Stromal cell of bone marrow (primary cell): ENCODE measurements at places on chromosomes 6 and 20.

- DNase-seq, result no peak
These were observed 520 bp downstream of the KCNK17 start for GRCh38 chr6:39313526-39314272.

DNA sequence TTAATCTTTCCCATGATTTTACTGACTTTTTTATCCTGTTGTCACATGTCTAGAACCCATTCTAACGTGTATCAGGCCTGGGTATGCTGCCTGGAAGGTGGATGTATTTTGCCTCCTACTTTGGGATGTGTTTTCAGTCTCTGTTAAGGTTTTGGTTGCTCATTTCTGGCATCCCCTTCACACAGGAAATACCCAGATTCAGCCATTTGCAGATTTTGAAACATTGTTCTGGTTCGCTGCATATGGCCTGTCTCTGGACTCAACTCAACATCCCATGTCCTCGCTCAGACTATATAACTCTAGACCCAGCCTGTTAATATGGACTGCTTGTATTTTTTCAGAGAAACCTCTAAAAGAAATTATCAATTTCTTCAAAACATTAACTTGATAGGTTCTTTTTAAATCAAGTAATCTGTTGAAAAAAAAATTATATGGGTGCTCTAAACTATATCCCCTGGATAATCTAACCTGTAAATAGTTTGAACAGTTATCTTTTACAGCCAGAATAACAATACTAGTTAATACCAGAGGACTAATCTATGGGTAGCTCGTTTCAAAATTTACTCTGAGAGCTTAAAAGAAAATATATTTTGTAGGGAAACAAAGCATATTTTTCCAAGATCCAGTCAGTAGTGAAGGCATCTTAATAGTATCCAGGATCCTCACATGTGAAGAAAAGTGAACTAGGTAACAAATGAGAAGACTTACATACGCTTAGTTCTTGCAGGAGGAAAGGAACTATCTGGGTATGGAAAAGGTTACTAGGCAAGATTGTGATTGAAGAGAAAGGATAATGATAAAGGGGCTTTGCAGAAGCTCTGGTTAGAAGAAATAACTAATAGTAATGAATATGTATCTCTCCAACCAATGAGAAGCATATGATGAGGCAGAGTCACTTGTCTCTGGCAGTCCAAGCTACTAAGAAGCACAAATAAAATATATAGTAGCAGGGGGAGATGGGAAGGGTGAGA lies 23.4 kb upstream of the HLA-DQB1 start:
- no peak for DNase-seq

DNA sequence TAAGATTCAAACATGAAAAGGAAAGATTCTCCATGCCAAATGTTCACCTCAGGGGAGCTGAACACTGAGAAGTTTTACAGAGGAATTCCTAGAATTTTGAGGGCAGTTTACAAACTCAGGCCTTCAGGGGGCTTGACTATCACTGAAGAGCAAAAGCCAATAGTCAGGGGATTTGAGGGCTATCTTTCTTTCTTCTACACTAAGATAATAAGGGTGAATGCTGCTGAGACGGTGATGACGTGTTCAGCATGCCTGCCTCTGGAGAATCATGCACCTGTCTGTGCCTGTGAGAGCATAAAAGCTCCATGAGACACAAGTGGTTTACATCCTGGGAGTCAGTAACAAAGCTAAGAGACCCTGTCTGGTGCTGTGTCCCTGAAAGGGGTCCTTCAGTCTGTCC lies 1085.6 kb downstream of the KIF16B start:
- no peak for DNase-seq

GRCh38 chr6:1987640-1988039 lies 257.8 kb downstream of the GMDS start:
- peak; percentile 73 for DNase-seq

DNA sequence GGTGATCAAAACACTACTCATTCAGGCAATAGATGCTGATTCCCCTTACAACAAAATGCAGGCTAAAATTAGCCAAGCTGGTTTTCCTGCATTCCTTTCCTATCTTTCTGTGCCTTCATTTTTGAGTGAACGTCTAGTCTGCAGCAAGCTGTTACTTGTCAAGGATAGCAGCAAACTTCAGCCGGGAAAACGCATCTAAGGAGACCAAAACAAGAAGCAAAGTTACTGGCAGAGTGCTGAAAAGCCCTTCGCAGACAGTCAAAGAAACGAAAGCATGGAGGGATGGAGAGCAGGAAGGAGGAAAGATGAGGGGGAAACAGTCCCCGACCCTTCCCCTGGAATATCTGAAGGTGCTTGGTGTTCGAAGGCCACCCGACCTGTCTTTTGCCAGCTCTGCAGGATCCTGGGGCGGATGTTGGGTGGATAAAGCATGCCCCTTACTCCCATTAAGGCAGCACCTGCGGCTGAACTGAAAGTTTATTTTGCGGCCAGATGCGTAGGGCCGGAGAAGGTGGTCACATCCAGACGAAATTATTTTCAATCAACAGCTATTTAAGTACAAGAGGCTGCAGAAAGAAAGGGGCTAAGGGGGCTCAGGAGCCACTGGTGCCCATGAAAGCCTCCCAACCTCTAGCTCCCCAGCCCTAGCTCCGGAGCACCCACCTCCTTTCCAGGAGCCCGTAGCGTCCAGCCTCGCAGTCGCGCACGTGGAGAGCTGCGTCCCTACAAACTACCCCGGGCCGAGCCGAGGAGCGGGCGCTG lies 538 bp downstream of the FERMT1 start:
- DNase-seq, result no peak

GRCh38 chr6:157265186-157265585 lies 58.1 kb downstream of the TMEM242 start:
- no peak for DNase-seq

- DNase-seq, result no peak
These were observed 28.2 kb downstream of the SUN5 start for GRCh38 chr20:32975698-32976674.

GRCh38 chr6:159678574-159678973 lies 14.5 kb downstream of the SOD2 start:
- no peak for DNase-seq

GRCh38 chr20:35216541-35216940 lies 9.9 kb upstream of the MMP24 start:
- DNase-seq, result no peak

DNA sequence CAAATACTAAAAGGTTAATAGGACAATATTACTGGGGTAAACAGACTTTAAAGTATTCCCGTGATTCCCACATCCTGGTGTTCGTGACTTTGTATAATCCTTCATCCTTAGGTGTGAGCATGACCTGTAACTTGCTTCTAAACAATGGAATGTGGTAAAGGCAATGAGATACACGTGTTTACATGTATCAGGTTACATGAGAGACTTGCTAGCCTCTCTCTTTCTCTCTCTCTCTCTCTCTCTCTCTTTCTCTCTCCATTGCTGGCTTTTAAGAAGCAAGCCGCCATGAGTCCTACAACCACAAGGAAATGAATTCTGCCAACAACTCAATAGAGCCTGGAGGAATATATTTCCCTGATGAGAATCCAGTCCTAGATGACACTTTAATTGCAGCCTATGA lies 83.9 kb upstream of the LGSN start:
- DNase-seq, result no peak

GRCh38 chr6:56551409-56552120 lies 91.1 kb downstream of the DST start:
- no peak for DNase-seq

GRCh38 chr6:31187780-31188194 lies 17.3 kb upstream of the POU5F1 start:
- no peak for DNase-seq

GRCh38 chr6:104256646-104257045 lies 603.1 kb downstream of the HACE1 start:
- DNase-seq, result no peak

DNA sequence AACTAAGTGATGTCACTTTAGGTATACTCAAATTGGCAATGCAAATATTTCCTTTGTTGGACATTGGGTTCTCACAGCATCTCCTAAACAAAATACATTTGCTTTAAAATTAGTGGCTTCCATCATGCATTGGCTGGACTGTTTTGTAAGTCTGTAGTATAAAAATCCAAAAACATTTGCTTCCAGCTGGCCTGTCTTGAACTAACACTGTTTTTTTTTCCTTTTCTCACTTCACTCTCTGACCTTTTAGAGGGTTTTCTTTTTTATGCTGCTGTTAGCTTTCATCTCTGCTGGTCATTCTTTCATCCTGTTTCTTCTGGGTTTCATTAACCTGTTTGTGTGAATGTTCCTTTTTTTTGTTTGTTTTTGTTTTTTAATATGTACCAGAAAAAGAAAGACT lies 121.7 kb upstream of the MLIP start:
- no peak for DNase-seq

DNA sequence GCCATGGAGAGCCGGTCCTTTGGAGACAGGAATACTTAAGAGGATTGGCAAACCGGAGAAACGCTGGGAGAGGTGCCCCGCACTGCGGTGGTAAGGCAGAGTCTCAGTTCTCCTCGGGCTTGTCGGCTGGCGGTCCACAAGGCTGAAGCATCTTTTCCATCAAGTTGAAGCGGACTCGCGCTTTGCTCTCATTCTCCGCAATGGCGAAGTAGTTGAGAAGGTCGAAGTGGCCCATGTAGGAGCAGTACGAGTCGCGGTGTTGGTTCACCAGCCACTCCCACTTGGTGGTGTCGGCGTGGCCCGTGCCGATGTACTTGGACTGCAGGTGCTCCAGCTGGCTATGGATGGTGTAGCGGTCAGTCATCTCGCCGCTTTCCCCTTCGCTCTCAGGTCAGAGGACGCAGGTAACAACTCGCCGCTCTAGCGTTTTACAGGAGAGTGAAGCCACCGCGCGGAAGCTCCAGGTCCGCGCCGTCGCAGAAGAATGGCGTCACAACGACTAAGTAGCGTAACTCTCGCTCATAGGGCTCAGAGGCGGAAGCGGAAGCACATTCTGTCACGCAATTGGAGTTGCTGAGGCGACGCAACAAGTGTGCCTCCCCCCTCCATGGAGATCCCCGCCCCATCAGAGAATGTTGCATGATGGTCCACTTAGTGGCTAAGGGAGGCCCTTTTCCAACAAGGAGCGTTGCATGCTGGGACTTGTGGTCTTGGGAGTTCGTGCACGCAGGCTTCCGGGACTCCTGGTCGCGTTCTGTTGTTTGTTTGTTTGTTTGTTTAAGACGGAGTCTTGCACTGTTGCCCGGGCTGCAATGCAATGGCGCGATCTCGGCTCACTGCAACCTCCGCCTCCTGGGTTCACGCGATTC lies at the start of gene SF3B5:
Gene SF3B5 (minus strand): TSS at position 440 of the 869 bp plus-strand sequence. CDS start 76 bp downstream, at position 364.
- DNase-seq, result peak; percentile 100

- DNase-seq, result no peak
These were observed 9.6 kb upstream of the NRM start for GRCh38 chr6:30700340-30700739.

GRCh38 chr20:32536851-32537656 lies 48.1 kb downstream of the NOL4L start:
- no peak for DNase-seq

- DNase-seq, result no peak
These were observed 789.3 kb downstream of the FRK start for GRCh38 chr6:115271434-115271833.

DNA sequence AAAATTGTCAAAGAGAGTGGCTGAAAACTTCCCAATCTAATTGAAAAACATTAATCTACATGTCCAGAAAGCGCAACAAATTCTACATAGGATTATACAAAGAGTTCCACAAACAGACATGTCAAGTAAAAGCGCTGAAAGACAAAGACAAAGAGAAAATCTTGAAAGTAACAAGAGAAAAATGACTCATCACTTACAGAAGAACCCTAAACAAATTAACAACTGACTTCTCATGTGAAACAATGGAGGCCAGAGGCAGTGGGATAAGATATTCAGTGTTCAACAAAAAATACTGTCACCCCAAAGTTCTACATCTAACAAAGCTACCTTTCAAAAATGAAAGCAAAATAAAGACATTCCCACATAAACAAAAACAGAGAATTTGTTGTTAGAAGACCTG lies 2.0 kb upstream of the POM121L2 start:
- DNase-seq, result no peak

GRCh38 chr6:148883270-148883669 lies 136.4 kb downstream of the UST start:
- DNase-seq, result no peak

- DNase-seq, result no peak
These were observed 100.2 kb downstream of the PREP start for GRCh38 chr6:105302617-105303128.

GRCh38 chr6:45655745-45656476 lies 278.2 kb upstream of the SUPT3H start:
- DNase-seq, result peak; percentile 98

DNA sequence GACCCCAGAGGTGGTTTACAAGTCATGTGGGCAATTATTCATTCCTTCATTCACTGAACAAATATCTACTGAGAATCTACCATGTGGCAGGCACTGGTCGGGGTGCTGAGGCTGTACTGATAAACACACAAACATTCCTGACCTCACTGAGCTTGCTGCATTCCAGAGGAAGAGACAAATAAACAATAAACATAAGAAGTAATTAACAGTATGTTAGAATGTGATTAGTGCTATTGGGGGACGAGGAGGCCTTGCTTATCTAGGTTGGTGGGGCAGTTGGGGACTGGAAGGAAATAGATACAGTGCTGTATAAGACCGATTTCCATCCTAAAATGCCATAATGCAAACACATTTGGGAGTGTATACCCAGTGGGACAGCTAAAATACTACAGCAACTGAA lies 44.1 kb downstream of the MAK start:
- no peak for DNase-seq

GRCh38 chr6:16372029-16372776 lies 133.8 kb downstream of the GMPR start:
- no peak for DNase-seq

- no peak for DNase-seq
These were observed 3.6 kb downstream of the ADISSP start for GRCh38 chr20:3763671-3764601.

GRCh38 chr6:161649068-161649467 lies 375.2 kb upstream of the AGPAT4 start:
- DNase-seq, result no peak

- no peak for DNase-seq
These were observed 127.8 kb downstream of the HFE start for GRCh38 chr6:26214803-26215584.

DNA sequence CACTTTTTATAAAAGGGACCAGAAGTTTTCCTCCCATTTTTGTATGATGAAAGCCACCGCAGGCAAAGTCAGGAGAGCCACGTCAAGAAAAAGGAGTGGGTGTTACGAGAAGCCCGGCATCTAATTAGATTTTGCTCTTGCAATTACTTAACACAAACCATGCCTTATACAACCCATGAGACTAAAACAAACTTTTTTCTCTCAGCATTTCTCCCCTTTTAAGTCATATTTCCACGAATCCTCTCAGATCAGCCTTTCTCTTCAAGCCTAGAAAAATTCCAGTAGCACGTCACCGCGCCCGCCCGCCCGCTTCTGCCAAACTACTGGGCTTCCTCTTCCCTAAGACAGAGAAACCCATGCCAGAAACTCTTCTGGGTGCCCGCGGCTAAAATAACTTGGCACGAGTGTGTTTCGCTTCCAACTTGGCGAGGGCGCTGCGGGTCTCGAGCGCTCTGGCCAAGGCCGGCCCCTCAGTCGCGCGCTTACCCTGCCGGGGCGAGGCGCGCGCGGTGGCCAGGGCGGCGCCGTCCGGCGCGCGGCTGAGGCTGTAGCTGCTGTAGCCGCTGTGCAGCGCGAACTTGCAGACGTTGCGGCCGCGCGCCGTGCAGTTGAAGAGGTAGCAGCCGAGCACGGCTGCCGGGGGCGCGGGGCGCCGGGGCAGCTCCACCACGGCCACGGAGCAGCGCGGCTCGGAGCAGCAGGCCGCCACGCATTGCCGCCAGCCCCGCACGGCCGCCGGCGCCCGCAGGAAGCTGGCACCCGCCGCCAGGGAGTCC lies 1.0 kb downstream of the LRP11 start:
- peak; percentile 54 for DNase-seq
